ENCODE measurements at places on chromosomes 6 and 20.
A peak's percentile ranks its signal among the peaks of the same experiment; 100 is the strongest.

DNA sequence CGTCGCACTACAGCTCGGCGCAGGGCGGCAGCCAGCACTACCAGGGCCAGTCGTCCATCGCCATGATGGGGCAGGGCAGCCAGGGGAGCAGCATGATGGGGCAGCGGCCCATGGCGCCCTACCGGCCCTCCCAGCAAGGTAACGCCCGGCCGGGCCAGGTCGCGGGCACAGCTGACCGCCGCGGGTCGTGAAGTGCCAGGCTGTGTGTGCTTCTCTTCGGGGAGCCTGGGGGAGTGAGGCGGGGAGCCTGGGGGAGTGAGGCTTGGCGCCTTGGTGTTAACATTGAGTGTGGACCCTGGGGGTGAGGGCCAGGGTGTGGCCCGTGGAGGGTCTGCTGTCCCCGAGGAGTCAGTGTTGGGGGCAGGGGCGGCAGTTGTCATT lies 19.4 kb upstream of the MTG2 start:
- DNase-seq: no peak

GRCh38 chr6:34280216-34280615 lies 31.4 kb upstream of the SMIM29 start:
- no peak for DNase-seq

DNA sequence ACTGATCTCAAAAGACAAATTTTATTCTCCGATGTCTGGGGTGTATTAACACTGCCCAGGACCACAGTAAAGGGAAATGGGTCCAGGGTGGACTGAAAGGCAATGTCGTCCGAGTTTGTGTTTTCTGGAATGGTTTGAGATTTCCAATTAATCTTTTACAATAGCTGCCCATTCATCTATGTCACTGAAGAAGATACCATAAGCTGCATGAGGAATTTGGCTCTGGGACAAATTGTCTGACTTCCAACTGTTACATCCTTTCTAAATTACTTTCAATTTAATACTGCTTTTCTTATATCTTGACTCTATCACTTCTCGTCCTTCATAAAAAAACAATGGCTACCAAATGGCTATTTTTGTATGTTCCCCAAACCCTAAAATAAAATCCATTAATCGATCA lies 130.7 kb upstream of the KCNK16 start:
- no peak for DNase-seq

DNA sequence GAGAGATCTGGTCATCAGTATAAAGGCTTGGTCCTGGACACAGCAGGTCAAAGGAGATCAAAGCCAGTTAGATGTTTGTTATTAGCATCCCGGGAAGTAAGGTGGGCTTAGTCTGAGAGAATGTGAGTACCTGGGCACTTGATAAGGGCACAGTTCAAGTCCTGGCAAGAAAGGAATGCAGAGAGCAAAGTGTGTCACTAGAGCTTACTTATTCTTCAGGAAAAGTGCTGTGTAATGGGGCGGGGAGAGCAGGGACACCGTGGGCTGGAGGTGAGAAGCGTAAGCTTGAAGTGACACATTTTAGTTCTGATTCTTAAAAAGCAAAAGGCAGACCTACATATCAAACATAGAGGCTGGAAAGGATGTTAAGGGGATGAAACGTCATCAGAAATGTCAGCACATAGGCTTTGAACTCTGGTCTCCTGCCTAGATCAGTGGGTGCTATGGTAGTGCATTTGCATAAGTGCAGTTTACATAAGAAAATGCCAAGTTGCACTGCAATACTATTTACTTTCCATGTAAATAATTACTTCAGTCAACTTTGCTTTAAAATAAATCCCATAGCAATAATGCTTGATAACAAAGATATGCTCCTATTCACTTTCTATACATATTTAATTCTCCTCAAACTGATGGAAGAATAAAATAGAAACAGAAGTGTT lies 2.6 kb downstream of the SAMD5 start:
- DNase-seq: no peak

DNA sequence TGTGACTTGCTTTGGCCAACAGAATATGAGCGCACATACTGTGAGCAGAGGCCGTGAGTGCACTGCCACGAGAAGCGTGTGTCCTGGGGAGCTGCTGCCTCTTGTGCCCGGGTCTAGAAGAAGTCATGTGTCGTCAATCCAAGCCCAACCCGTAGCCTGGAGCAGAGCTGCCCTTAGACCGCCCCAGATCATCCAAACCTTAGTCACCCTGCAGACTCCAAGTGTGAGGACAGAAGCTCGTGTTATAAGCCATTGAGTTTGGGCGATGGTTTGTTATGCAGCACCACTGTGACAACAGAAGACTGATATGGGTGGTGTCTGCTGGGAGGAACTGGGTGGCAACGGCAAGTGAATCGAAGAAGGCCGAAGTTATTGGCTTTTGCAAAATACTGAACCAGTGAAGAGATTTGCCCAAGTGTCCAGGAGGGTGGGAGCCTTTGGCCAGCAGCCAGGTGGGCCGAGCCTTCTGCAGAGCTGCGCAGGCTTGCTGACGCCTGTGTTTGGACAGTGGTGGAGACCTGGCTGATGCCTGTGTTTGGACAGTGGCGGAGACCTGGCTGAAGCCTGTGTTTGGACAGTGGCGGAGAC lies 101.3 kb upstream of the SULF2 start:
- no peak for DNase-seq

GRCh38 chr20:23631981-23632710 lies 5.6 kb downstream of the CST3 start:
- no peak for DNase-seq

DNA sequence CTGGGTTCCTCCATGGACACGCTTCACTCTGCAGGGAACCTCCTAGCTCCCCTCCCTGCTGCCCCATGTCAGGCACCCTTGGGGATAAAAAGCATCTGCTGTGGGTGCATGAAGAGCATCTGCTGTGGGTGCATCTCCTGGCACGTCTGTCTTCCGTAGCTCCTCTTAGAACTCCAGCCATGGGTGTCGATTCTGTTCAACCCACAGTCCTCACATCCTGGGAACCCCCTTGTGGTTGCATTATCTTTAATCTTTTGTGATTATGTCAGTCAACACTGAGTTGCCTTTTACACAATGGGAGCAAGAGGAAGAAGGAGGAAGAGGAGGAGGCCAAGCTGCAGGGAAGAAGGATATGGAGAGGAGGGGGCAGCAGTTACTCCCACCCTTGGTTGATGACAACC lies 24.1 kb upstream of the CCR6 start:
- DNase-seq: no peak

DNA sequence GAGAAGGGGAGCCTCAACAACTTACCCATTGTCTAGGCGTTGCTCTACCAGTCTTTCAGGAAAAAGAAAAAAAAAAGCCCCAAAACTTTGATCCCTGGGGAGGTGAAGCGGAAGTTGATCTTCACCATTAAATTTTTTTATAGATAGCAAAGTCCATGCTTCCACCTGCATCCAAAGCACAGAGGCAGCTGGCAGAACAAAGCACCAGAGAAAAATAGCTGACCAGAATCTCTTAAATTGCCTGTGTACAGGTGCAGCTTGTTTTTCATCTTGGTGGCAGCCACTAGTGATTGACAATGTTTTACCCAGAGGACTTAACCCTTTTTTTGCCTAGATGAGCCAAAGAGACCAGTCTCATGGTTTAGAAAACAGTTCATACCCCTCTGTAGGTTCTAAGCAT lies 86.0 kb downstream of the MYB start:
- DNase-seq: peak; percentile 15

DNA sequence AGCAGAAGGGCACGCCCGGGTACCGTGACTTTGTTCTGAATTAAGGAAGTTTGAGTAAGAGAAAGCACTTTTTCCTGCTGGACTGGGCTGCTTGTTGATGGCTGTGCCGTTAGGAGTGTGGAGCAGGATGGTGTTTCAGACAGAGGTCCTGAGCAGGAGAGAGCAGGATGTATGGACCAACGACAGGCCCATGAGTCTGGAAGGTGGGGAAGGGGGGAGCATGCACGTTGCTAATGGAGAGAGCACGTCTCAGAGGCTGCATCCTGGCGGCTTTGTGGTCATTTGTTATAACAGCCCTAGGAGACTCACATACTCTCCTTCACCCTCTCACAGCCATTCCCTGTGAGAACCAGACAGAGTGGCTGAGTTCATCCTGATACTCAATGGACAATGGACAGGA lies 56.8 kb downstream of the PHACTR3 start:
- DNase-seq: no peak

- no peak for DNase-seq
These were observed 81.1 kb downstream of the ATP9A start for GRCh38 chr20:51687108-51687507.

DNA sequence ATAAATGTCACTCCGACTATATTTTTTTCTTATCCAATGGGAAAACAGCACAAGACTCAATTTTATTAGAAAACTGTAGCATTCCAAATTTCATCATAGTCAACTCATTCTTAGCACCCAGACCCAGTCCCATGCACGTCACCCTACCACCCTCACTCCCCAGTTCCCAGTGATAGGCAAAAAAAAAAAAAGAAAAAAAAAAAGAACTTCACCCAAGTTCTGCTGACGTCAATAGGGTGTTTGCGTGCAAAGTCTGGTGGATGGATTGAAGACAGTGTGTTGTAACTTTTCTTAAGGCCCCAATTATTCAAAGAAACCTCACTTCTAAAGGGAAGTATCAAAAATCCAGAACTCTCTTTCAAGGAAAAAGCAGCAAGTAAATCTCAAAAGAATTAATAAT lies 213.9 kb upstream of the PRDM1 start:
- no peak for DNase-seq

GRCh38 chr20:16472045-16472872 lies 101.0 kb downstream of the KIF16B start:
- DNase-seq: no peak

DNA sequence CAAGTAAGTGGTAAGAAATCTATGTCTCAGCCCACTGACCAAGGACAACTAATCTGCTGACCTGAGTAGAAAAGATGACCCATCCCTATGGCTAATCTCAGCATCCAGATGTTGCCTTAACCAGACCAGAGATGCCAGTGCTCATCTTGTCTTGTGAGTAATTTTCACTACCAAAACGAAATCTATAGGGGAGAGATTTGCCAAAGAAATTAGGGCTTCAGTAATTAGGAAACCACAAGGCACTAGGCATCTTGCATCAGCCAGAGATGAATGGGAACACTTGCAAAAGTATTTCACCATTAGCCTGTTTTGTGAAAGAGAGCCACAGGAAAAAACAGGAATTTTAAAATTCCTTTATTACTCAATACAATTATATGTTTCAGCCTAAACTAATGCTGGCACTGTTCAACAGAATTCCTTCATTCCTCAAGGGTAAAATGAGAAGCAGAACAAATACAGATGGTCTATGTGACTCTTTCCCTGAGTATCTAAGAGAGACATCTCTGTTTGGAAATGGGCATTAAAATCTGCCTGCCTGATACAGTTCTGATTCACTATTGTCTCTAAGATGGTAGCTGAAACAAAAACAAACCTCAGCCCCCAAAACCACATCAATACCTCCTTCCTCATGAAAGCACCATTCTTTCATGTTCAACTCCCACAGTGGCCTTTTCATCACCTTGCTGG lies 87.8 kb downstream of the GMDS start:
- DNase-seq: no peak

DNA sequence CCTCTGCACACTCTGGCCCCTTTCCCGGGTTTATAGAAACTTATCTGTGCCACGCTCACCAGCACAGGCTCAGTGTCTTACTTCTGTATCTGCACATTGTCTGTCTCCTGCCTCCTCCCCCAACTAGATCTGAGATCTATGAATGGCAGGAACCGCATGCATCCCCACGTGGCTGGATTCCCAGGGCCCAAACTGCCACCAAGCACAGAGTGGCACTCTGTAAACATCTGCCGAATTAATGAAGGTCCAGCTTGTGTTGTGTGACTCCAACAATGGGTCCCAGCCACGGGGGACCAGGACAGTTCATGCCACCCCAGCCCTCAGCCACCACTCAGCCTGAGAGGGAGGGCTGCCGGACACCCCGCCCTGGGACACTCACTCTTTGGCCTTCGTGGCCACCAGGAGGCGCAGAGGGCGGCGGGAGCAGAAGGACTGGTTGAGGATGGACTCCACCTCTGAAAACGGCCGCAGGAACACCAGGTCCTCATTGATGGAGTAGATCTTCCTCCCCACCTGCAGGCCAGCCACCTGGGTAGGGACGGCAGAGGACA lies 171.1 kb downstream of the PREX1 start:
- no peak for DNase-seq

DNA sequence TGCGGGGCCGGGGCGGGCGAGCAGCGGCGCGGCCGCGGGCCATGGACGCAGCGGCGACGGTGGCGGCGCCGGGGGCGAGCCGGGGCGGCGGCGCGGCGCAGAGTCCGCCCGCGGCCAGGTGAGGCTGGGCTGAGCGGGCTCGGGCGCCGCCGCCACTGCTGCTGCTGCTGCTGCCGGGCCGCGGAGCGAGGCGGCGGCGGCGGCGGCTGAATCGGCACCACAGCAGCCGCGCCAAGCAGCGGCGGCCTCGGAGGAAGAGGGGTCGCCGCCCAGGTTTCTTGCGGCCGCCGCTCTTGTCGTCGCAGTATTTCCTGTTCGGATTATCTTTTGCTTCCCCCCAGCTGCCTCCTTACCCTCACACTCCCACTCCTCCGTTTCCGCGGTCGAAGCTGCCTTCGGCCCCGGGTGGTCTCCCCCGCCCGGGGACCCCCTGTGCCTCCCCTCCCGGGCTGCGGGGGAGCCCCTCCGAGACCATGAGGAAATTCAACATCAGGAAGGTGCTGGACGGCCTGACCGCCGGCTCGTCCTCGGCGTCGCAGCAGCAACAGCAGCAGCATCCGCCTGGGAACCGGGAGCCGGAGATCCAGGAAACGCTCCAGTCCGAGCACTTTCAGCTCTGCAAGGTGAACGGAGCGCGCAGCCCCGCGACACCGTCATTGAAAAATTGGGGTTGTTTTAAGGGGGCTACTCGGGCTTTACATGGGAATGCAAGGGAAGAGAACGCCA lies at the start of gene STXBP5:
TSS of gene STXBP5 (plus strand) at position 358 of the 726 bp plus-strand sequence. CDS start at position 474, 116 bp downstream.
- no peak for DNase-seq

DNA sequence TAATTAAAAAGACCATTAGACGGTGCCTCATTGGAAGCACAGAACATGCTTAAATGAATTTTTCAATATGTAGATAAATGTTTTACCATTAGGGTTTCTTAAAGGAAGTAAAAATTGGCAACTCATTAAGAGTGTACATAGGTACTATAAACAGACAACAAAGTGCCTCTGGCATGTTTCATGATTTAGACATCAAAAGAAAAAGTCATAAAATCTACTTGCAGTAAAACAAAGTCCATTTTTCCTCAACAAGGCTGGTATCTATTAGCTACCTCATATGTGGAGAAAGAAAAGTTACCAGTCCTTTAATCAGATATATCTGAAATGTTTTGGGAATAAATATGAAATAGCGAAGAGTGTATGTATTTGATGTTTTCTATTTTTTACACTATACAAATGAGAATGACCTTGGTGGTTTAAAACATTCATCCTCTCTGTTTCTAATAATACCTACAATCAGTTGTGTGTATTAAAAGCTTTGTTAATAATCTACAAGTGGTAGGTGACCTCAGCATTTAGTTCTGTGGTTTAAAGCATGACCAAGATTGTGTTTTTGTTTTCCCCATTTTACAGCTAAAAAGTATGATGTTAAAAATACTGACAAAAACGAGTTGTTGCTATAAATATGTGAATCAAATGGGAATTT lies 87.5 kb downstream of the HDGFL1 start:
- no peak for DNase-seq
